ENCODE measurements at places on chromosomes 3 and 15.

- DNase-seq: no peak
Measured at GRCh38 chr3:189232790-189233189, 61.0 kb downstream of the TPRG1 start.

- no peak for DNase-seq
Measured at GRCh38 chr3:31942446-31942845, 38.6 kb downstream of the OSBPL10 start.

DNA sequence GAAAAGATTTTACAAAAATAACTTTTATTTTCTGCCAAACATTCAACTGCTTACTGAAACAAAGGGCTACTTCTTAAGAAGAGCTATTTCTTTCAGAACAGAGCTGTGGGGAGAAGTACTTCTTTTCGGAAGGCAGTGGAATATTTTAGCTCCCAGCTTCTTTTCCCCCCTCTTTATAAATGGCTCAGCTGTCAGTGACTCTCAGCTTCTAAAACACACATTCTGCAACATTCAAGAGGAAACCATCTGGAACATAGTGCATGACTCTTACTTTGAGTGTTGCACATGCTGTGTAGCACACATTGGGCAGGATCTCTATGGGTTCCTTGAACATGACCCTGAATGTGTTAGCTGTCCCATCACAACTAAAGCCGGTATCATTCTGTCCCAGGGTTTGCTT is 7.0 kb upstream of the C15orf40 start:
- DNase-seq: no peak

- DNase-seq: no peak
Measured at GRCh38 chr15:78448441-78449219, 10.6 kb downstream of the IREB2 start.

DNA sequence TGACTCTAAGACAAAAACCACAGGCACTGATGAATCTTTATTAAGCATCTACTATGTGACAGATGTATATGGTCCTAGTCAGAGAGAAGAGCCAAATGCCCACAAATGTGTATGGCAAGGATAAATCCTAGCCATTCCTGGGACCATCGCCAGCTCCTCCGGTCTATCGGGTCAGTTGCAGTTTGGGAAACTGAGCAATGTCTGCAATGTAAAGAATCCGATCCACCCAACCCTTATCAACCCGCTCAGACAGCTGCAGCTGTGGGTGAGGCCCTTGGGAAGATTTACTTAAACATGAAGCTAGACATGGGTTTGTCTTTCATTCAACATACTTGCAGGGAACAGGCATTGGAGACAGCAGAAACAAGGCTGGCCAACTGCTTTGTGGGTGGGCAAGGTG is 40.5 kb upstream of the CDV3 start:
- no peak for DNase-seq

- no peak for DNase-seq
Measured at GRCh38 chr15:34009656-34010055, 29.3 kb downstream of the AVEN start.

GRCh38 chr15:77839970-77840905 is 207.5 kb upstream of the LINGO1 start:
- no peak for DNase-seq

- DNase-seq: no peak
Measured at GRCh38 chr3:181333394-181333793, 343.9 kb upstream of the DNAJC19 start.

DNA sequence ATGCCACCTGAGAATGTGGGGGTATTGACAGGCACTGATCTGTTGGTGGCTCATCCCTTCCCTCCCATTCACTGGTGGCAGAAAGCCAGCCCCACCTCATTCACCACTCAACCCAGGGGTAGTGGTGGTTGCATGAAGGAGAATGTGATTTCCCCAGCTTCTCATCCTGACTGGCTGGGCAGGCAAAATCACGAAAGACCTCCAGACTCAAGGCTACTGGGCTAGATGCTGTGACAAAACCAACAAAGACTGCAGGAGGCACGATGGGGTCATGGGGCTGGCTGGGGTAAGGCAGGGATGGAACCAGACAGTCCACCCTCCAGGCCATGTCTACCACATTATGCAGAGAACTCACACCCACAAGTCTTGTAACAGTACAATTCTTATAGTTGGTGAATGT is 33.9 kb downstream of the FSTL1 start:
- DNase-seq: no peak

GRCh38 chr3:141413391-141413790 is 45.1 kb downstream of the ZBTB38 start:
- DNase-seq: no peak

DNA sequence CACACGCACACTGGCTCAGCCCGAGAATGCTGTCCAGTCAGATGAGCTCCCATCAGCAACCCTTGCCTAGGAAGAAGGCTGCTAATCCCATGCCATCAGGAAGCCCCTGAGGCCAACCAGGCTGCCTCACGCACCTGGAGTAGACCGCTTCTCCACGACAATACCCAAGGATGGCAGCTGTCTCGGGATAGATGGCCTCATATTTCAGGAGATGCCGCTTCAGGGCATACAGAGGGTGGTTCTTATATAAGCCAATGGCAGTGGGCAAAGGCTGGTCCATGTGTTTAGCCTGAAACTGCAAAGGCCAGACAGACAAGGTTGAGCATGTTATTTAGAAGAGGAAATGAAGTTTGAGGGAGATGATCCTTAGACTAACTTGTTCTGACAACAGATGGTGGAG is 22.2 kb downstream of the XPC start:
- DNase-seq: no peak

- no peak for DNase-seq
Measured at GRCh38 chr3:144085964-144086363, 114.3 kb downstream of the DIPK2A start.

DNA sequence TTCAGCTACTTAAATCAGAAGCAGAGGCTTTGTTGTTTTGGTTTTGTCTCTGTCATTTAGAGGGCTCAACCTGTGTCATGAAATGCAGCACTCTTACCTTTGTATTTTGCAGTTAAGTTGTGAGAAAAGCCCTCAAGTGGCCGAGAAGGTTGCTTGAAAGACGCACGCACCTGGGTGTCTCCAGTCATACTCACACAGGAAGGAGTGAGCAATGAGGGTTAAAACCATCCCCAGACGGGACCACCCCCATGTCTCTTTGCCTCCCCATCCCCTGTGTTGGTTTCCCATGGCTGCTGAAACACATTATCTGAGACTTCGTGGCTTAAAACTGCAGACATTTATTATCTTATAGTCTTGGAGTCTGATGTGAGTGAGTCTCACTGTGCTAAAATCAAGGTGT is 376.1 kb upstream of the CFAP20DC start:
- peak; percentile 17 for DNase-seq

GRCh38 chr3:86175051-86175536 is 815.9 kb downstream of the VGLL3 start:
- no peak for DNase-seq

DNA sequence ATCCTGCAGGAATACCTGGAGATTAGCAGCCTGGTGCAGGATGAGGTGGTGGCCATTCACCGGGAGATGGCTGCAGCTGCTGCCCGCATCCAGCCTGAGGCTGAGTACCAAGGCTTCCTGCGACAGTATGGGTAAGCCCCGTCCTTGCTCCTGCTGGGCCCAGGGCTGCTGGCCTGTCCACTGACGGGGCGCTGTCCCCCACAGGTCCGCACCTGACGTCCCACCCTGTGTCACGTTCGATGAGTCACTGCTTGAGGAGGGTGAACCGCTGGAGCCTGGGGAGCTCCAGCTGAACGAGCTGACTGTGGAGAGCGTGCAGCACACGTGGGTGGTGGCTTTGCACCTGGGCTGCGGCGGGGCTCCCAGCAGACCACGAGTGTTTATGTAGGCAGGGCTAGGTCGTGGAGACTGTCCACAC is 5.0 kb downstream of the FES start:
- DNase-seq: no peak
